ENCODE measurements at places on chromosomes 12 and 14.

DNA sequence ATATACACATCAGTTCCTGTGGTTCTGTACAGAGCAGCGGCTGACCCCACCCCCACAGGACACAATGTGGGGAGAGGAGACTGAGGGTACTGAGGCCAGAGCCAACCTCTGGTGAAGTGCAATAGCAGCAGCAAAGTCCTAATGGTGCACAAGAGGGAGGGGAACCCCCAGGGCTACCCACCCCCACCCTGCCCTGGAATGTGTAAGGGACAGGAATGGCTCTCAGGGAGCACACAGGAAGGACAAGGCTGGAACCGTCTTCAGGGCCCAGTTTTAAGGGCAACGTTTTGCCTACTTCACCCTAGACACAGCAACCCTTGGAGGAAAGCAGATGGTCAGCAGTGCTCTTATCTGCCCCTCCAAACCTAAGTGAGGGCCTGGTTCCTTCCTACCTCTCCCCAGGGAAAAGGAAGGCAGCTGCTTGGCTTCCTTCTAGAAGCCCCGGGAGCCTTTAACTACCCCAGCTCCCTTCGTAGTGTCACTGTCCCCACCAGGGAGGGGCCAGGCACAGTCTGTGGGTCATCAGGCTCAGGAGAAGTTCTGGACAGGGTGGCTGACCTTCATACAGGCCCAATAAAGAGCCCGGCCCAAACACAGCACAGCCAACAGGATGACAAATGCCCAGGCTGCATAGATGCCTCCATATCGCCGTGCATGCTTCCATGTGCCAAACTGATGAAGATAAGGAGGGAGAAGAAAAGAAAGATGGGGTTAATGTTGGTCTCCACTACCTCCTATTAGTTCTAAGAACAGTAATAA lies 3.0 kb downstream of the PIP4P1 start:
- no peak for DNase-seq

DNA sequence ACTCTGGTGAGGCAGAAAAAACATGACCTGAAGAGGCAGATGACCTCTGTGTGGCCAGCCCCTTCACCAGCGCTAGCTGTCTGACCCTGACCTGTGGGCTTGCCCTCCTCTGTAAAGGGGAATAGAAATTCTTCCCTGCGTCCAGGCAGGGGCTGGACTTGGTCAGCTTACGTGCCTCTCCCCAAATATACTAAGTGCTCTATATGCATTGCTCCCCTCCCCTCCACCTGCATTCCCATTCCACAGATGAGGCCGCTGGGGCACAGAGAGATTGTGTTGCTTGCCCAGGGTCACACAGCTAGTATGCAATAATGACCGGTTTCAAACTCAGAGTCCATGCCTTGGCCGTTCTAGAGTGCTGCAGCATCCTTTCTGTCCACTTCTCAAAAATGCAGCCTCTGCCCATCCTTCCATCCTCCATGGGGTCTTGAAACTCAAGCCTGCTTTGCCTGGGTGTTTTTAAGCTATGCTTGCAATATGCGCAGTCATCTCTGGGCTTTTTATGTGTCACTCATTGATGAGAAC lies 303.9 kb downstream of the CACNA1C start:
- no peak for DNase-seq

GRCh38 chr14:50871914-50872732 lies at the start of gene ABHD12B:
Gene ABHD12B (plus strand): TSS chr14:50872053. CDS start chr14:50872175, 122 bp downstream.
- peak; percentile 9 for DNase-seq

- DNase-seq = peak; percentile 13
Observed at GRCh38 chr12:110932046-110932445, 11.7 kb upstream of the MYL2 start.

DNA sequence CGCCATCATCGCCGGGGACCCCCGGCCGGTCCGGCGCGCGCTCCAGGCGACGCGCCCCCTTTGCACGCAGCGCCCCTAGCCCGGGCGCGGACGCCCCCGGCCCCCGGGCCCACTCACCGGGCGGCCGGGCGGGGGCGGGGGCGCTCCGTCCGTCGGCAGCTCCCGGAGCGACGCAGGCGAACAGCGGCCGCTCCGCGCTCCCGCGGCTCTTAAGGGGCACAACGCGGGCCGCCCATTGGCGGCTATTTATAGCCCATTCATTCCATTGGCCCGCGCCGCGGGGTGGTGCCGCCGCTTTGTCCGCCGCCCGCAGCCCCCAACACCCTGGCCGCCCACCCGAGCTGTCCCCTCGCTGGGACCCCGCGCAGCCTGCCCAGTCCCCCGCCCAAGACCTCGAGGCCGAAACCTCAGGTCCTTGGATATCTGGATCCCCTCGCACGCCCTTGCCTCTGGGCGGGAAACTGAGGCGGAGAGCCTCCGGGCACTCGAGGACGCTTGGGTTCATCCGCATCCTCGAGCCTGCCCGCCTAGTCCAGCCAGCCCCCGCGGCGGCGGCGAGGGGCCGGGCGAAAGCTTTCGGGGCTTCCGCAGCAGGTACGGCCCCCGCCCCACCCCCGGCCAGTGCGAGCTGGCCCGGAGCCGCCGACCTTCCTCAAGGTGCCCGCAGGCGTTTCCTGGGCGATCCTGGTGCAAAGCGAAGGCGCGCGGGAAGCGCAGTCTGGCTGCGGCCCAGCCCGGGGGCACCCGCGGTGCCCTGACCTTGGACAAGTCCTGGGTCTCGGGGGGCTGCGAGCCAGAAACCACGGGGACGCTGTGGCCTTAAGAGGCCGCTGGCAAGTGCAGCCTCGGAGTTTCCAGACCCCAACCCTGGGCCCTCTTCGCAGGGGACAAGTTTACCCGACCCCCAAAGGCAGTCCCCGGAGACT lies at the start of gene CKB:
Gene CKB (minus strand): TSS at position 182 of the 926 bp plus-strand sequence. CDS start 337 bp downstream, outside the sequence.
- peak; percentile 50 for DNase-seq

DNA sequence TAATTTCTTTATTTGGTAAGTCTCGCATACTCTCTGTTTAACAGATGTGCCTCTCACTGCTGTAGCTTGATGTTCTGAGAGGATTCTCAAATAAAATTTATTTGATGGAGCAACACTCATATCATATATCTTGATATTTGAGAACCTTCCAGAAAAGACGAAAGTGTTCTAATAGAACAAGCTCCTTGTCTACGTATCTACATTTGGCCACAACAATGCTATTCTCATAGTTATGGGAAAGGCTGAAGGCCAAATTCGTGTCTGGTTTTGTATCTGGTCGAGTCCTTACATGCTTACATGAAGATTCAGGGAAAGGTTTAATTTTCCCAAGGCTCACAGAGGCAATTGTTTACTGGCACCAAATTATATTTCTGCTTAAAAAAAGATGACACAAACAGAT lies 186.7 kb upstream of the SLC38A2 start:
- DNase-seq = peak; percentile 49

- DNase-seq = no peak
Observed at GRCh38 chr12:56477521-56478225, 9.3 kb downstream of the SPRYD4 start.

- DNase-seq = no peak
Observed at GRCh38 chr14:103110681-103111231, 12.5 kb upstream of the TNFAIP2 start.

GRCh38 chr12:132711080-132711843 lies 620 bp downstream of the PGAM5 start:
- DNase-seq = peak; percentile 16

DNA sequence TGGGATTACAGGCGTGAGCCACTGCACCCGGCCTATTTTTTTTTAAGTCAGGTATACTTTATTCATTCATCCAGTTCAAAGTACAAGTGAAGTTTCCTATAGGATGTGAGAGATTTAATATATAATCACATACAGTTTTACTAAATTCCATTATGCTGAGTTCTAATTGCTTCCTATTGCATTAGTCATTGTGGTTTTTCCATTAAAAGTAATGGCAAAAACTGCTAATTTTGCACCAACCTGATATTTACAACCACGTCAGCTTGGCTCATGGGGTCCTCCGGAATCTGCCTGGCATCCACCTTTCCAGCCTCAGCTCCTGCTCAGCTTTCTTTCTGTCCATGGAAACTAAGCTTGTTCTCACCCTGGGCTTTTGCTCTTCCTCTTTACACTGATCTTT lies 67.0 kb upstream of the CSRP2 start:
- DNase-seq = no peak

GRCh38 chr12:90061809-90062208 lies 353.2 kb upstream of the ATP2B1 start:
- DNase-seq = no peak

- DNase-seq = no peak
Observed at GRCh38 chr12:15808250-15808649, 19.1 kb upstream of the EPS8 start.

DNA sequence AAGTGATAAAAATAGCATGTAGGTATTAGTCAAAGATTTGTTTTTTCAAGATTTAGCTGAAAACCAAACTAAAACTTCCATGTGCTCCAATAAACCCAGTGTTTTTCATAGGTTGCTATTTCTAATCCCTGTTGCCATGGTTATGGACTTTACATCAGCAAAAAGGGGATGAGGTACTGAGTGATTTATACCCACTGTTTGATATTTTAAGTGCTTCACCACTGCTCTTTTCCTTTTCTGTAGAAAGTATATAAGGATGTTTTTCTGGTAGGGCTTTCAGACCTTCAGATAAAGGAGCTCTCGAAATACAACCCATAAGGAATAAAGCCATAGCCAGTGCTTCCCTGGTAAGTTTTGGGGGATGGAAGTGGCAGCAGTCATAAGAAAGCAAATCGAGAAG lies at the start of gene OTOGL:
Gene OTOGL (plus strand): TSS at position 279 of the 400 bp plus-strand sequence. CDS start 109,895 bp downstream, outside the sequence.
- no peak for DNase-seq

DNA sequence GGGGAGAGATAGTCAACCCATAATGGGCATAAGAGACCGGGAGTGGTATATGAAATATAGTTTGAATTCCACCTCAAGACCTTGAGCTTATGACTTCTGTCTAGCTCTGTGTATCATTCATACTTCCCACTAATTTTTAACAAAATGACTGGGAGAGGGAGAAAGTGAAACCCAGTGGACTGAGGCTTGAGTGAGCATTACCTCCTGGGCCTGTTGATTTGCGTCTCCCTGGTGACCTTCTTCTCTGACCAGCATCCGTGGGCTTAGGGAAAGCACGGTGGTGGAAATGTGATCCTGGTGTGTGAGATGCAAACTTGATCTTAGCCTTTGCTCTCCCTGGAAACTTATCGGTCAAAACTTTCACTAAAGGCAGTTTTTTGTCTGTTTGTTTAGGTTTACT lies 207.9 kb upstream of the BCL2L14 start:
- peak; percentile 45 for DNase-seq

DNA sequence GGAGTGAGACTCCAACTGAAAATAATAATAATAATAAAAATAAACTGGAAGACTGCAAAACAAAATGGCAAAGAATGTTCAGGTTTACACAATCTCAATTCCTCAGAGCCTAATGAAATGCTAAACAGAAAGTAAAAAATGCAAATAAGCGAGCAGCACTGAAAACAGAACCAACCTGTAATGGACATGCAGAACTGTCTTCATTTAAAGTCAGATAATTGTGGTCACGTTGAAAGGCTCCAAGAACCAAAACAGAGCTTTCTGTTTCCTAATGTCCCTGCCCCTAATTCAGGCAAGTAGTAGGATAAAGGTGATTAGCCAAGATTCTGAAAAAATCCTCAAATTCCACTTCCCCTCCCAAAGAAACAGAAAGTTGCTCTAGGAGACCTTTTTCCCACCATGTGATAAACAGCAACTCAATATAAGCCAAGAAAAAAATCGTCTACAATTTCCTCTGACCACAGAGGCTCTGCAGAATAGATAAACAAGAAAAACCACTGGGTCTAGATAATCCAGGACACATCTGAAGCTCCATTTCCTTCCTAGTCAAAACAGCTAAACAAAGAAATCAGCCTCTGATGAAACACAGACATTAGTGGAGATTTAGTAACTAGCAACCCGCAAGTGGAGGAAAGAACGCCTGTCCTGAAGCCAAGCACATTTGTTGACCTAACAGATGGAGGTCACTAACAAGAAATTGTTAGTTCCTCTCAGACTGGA lies 3.0 kb downstream of the MIS18BP1 start:
- DNase-seq = peak; percentile 86

DNA sequence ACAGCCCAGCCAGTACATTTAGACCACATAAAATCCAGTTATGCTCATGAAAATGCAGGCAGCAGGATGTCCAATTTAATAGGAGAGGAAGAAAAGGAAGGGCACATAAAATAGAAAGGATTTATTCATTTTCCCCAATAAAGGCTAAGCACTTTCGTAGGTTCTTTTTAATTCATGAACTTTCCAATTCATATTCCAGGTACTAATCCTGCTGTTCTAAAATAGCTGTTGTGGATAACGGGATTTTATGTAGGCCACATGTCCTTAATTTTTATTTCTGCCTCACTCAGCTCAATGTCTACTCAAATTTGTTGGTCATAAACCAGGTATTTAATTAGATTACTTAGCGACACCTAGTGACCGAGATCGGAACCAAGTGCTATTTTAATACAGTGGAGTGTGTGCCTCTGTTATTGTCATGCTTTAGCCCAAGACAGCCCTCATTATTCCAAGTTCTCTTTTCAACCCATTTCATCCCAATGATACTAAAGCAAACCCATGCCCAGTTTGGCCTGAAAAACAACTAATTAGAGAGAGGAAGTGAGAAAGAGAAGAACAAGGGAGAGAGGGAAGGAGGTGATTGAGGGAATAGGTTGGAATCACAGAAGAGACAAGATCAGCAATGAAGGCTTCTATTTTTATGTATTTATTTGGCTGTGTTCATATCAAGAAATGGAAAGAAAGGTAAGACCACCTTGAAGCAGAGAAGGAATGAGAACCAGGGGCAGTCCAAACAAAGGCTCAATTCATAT lies 45.9 kb upstream of the IFNG-AS1 start:
- DNase-seq = peak; percentile 85

- no peak for DNase-seq
Observed at GRCh38 chr12:58871556-58871955, 48.7 kb downstream of the LRIG3 start.

GRCh38 chr12:13175499-13175898 lies 21.0 kb upstream of the EMP1 start:
- DNase-seq = no peak

- DNase-seq = peak; percentile 52
Observed at GRCh38 chr14:95222151-95222631, 64.9 kb upstream of the DICER1 start.

GRCh38 chr14:100438678-100439592 lies 115.8 kb downstream of the SLC25A47 start:
- peak; percentile 68 for DNase-seq

DNA sequence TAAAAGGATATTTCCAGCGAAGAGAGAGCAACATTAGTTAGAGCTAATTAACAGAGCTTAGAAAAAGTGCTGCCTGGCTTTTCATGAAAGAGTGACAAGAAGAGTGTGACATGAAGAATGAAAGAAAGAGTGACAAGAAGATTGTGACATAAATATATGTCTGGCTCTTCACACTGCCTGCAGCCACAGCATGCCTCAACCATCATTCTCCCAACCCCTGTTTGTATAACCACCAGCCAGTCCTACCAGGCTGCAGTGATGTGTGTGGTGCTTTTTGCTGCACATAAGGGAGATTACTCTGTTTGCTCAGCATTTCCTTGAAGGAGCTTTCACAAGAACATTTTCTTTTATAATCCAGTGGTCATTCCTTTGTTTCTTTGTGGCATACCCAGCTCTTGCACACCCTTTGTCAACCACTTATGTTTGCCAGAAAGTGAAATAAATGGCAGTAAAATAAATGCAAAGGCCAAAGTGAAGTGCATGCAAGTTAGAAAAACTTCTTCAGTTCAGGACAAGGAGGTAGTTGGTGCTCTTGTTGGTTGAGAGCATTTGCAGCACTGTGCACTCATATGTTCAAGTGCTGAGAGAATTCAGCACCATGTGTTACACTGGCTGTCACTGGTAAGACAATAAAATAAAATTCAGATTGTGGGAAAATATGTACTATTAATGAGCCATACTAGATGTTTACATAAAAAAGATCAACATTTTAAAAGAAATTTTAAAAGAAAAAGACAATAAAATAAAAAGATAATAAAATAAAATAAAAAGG lies 50.6 kb downstream of the KIF21A start:
- no peak for DNase-seq

Data from fibroblast of pulmonary artery (primary cell).